ENCODE measurements at places on chromosomes 4 and X.

DNA sequence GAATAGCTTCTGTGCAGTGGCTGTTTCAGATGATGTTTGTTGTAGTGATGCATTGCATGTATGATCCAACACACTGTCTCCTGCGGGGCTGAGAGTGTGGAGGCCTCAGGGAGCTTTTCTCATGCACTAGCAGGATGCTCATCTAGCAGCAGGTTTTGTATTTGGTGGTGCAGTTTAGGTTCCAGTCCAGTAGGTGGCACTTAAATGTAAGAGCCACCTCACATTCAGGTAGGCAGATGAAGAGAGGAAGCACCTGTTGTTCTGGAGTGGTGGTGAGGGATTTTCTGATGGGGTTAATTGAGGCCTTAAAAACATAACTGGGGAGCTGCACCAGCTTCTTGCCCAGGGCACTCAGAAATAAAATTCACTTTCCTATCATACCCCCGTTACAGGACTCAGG lies 300.9 kb downstream of the SPIN4 start:
- DNase-seq = no peak

DNA sequence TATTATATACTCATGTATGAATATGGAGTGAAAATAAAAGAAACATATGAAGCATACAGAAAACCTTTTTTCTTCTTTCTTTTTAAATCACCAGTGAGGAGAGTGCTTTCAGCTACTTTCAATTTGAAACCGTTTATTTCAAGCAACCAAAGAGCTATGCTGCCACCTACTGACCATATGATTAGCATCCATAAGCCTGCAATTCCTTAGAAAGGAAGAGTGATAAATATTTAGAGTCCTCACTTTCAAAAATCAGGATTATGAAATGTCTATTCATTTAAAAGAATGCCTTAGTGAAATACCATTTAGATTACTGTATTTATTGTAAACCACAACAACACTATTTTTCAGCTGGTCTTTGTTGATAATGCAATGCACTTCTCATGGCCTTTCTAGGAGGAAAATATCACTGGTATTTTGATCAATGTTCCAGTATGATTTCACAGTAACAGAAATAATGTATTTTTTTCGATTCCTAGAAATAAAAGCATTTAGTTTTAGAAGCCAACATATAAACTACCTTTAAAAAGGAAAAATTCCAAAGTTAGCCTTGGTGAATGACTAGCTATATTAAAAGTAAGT lies 667.6 kb downstream of the PCDH18 start:
- no peak for DNase-seq

- no peak for DNase-seq
Observed at GRCh38 chrX:100931218-100931924, 2.7 kb upstream of the XKRX start.

- peak; percentile 95 for DNase-seq
Observed at GRCh38 chr4:189940178-189941004, at the start of gene FRG1. Gene FRG1, plus strand, starts transcription at chr4:189940872. Its CDS starts 138 bp downstream, at chr4:189941010.

DNA sequence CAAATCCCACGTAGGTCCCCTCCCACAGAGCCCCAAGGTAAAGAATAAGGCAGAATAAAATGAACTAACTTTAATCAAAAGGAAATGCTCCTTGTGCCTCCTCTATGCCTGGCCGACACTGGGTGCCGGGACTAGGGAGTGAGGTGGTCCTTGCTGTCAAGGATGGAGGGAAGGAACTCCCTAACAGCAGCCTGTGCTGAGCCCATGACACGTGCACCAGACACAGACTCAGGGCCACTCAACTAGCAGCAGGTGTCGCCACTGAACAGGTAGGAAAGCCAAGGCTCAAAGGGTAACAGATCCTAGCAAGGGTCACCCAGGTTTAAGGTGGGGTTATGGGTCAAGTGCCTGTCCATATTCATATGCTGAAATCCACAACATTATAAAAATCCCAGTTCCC lies 29.2 kb downstream of the MSX1 start:
- no peak for DNase-seq

DNA sequence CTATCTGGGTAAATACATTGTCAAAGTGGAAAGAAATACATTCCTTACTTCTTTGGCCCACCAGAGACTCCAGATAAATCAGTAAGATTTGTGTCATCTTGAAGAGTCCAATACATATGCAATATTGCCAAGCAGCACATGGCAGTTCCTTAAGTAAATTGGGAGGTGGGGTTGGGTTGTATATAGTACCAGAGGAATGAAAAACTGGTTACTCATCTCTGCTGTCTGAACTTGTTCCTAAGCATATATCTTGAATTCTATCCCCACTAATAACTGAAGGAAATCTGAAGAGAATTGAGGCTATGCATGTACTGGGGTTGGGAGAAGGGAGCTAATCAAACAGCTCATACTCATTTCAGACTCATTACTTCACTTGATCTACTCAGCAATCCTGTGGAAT lies 14.8 kb downstream of the TCEAL8 start:
- DNase-seq = no peak

DNA sequence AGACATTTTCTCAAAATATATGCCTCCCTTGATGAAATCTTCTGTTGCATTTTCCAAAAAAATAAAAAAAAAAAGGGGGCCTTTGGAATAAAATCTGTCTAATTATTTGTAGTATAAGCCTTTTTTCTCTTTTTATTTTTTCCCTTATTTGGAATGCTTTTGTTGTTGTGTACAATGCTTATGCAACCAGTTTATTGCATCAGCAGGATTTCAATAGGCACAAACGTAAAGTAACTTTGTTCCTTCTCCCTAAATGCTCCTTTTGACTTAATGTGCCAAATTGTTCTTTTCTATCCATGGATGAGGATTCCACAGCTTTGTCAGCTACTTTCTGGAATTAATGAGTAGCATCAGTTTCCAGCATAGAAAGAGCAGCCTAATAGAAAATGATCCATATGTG lies 59.6 kb upstream of the HPGD start:
- no peak for DNase-seq

- no peak for DNase-seq
Observed at GRCh38 chr4:6019316-6020263, 1.4 kb upstream of the C4orf50 start.

GRCh38 chr4:92047209-92047875 lies 256.4 kb upstream of the GRID2 start:
- DNase-seq = no peak
